ENCODE measurements at places on chromosomes 16 and 17.
A peak's percentile ranks its signal among the peaks of the same experiment; 100 is the strongest.

GRCh38 chr17:48868916-48869500, 23.6 kb upstream of the ATP5MC1 start:
- DNase-seq: no peak

DNA sequence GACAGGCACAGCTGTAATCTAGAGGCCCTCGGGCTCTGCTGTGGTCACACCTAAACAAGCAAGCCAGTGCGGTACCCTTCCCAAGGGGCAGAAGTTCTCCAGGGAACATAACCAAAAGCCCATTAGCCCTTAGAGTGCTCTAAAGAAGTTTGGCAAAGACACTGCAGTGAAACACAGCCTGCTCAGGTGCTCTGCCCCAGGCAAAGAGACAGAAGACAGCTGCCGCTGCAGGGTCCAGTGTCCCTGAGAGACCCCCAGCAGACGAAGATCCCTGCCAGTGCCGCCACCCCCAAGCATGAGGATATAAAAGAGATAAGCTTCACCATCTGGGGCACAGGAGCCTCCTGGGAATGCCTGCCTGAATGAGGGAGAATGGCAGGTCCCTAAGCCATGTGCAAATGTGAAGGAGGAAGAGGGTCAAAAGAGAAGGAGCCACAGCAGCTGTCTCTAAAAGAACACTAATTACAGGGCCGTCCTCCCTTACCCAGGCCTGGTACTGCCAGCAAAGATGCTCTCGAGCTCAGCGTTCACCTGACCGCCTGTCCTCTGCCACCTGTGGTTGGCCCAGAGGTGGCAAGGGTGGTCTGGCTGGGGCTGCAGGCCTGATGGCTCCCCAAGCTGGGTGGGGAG, 29.7 kb downstream of the CUEDC1 start:
- DNase-seq: no peak

- DNase-seq: no peak
Measured at GRCh38 chr16:69579783-69580481, 14.2 kb downstream of the NFAT5 start.

GRCh38 chr16:82187829-82188228, 17.8 kb upstream of the MPHOSPH6 start:
- no peak for DNase-seq

GRCh38 chr17:63246344-63246743, 199.8 kb downstream of the CYB561 start:
- no peak for DNase-seq

GRCh38 chr16:47523342-47524006, 62.3 kb downstream of the PHKB start:
- DNase-seq: no peak

DNA sequence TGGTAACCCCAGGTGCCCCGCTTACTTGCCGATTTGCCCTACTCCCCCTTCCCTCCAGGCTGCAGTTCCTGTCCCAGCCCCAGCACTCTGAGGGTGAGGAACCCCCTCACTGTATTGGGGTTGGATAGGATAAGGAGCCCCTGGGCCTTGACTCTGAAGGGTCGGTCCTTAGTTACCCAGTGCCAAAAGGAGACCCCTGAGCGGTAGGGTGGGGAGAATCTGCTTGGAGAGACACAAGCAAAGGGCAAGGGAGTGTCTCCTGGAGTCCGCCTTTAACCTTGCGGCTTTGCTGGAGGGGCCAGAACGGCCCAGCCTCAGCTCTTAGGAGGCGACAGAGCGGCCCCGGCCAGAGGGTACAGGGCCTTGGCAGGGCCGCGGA, 13.0 kb downstream of the CARD14 start:
- no peak for DNase-seq

GRCh38 chr17:45395569-45396415, 36.9 kb downstream of the ARHGAP27 start:
- DNase-seq: no peak

DNA sequence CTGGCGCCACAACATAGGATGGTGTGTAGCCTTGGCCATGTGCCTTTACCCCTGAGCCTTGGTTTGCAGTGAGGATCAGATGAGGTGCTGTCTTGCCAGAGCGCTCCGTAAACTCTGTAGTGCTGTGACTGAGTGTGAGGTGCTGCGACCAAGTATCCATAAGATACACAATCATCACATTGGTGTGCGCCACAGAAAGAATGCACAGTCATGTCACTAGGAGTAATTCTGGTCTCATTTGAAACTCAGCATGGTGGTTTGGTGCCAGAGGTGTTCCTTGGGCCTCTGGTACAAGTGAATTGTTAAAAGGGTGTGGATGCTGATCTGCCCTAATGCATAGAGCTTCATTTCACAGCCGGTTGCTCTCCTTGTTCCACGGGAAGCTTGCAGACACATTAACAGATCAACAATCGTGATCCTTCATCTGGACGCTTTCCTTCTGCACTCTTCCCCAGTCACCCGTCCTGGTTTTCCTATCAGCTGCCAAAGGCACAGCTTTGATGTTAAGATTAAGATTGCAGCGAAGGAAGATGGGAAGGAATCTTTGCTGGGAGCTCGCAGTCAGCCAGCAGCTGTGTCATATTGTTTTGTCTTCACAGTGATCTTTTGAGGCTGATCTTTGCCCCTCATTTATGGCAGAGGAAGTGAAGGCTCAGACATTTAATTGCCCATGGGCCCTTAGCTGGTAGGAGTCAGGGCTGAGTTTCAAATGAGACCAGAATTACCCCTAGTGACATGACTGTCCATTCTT, 79.1 kb downstream of the KSR1 start:
- no peak for DNase-seq

DNA sequence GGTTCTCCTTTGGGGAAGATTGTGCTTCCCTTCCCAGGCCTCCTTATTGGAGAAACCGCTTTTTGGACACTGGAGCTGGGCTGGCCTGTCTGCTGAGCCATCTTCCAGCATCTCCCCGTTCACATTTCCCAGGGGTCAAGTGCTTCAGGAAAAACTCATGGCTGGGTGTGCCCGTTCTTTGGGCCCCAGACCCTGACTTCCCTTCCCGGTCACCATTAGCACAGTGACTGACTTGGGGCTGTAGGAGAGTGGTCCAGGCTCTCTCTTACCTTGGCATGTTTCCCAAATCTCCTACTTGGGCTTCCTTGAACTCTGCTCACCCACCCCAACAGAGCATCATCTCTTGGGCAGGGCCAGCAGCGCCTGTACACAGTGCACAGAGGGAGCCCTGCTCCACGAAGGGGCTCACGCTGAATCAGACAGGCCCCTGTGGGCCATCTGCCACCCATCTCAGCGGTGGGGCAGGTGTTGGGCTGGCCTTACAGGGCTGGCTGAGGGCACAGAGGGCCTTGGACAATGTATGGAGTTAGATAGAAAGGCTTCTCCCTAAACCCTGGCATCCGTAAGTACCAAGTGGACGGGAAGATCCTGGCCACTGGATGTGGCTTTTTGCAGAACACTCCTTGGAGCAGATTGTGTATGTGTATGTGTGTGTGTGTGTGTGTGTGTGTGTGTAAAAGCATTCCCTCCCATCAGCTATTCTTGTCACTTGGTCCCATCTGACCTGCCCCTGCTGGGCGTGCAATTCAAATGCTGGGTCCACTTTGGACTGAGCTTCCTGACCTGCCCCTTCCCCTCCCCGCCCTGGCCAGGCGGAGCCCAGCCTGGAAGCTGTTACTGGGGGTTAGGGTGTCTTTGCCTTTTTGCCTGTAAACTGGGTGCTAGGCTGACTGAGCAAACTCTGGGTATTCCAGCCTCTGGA, 24.9 kb upstream of the CDC42EP4 start:
- no peak for DNase-seq

DNA sequence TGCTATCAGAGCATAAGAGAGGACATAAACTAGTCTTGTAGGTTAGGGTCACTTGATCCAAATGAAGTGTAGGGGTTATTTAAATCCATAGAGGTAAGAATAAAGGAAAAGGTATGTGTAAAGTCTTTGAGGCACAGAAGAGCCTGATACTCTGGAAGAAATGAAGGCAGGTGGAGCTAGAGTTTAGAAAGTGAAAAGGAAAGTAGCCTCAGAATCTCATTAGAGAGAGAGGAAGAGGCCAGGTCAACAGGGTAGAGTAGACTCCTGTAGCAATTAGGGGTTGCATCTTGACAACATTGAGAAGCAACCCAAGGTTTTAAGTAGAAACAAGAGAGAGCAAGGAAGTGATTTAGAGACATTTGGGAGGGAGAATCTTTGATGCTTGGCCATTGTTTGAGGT, 235.2 kb upstream of the SOX9 start:
- no peak for DNase-seq

GRCh38 chr17:78883089-78883532, 19.9 kb downstream of the CEP295NL start:
- no peak for DNase-seq

DNA sequence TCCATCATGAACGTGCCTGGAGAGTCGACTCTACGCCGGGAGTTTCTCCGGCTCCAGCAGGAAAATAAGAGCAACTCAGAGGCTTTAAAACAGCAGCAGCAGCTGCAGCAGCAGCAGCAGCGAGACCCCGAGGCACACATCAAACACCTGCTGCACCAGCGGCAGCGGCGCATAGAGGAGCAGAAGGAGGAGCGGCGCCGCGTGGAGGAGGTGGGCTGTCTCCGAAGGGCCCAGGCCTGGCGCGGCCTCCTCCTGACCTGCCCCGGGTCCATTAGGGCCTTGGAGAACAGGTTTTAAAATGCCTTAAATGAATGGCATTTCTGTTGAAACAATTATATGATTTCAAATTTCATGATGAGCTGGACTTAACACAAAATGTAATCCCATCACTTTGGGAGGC, 11.8 kb upstream of the C17orf107 start:
- DNase-seq: no peak

DNA sequence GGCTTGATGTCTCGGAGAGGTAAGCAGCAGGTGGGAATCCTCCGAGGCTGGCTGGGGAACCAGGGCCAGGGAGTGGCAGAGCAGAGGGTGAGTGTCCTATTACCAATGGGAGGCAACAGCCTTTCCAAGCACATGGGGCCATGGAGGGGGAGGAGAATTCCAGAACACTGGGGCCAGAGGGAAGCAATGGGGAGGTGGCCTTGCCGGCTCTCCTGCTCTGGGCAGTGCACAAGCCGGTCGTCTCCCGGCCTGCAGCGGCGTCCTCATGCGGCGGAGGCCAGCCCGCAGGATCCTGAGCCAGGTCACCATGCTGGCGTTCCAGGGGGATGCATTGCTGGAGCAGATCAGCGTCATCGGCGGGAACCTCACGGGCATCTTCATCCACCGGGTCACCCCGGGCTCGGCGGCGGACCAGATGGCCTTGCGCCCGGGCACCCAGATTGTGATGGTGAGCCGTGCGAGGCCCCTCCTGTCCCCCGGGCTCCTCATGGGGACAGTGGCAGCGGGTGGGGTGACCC, 21.9 kb downstream of the SGSH start:
- DNase-seq: no peak

GRCh38 chr16:4385789-4386450, 14.3 kb downstream of the VASN start:
- DNase-seq: no peak

DNA sequence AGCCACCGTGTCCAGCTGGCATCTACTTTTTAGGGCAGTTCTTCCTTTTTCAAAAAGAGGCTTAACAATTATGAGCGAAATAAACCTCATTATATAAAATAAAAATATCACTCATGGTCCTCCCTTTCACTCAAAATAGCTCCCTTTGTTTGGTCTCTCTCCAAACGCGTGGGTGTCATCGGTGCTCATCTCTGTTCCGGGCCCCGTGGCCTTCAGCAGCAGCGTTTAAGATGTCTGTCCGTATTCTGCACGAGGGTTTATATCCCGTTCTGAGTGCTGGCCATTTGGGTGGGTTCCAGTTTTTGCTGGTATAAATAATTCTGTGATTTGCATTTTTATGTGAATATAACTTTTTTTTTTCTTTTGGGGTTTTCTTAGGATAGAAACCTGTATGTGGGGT, 33.4 kb downstream of the PRMT7 start:
- DNase-seq: no peak

DNA sequence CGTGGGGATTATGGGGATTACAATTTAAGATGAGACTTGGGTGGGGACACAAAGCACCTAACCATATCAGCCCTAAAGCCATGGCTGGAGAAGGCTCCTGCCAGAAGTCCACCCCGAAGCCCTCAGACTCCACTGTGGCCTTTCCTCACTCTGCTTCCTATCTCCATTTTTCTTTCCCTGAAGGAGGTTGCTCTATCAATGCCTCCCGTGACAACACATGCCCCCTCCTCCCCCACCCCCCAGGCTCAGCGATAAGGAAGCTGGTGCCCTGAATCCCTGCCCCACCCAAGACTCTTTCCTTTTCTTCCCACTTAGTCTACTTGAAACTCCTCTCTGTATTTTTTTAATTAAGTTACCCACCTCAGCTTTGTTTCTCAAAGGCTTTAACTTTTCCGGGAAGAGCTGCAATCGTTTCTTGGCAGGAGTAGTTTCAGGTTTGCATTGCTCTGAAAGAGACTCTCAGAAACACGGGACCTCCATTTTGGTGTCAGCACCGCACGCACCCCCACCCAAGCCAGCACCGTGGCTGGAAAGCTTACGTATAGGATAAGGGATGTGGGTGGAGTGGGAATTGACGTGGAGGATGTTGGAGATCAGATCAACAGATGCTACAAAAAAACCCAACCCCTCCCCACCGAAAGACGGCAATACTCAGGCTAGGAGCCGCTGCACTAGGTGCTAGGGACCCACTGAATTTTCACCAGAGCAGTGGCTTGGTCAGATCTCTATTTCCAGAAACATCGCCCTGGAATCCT, 15.2 kb upstream of the CA4 start:
- peak; percentile 18 for DNase-seq

GRCh38 chr17:18959845-18960240, 7.9 kb downstream of the SLC5A10 start:
- DNase-seq: no peak

DNA sequence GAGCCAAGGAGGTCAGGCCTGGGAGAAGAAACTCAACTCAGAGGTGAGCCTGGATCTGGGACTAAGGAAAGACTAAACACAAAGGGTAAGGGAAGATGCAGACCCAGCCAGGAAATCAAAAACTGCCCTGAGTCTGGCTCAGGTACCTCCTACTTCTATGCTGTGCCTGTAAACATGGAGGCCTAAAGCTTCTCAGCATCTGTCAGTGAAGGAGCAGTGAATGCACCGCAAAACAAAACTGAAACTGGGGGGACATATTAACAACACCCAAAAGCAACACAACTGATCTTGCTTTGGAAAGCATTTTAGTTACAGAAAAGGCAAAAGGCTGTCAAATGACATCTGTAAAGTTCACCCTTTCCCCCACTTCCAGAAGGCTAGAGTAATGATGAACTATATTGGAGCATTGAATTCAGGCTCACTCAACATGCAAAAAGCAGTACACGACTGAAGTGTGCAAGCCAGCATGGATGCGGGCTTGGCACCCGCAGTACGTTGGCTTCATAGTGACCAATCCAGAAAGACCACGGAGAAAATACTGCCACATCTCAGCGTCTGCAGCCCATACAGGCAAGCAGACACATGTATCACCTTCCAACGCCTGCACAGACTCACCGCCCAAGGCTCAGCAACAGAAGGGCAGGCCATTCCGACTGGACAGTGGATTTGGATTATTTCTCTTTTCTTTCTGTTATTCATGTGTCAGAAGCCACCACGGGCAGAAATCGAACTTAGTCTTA, 3.8 kb downstream of the TBC1D16 start:
- no peak for DNase-seq
